ENCODE measurements at places on chromosomes 3 and 15.
A peak's percentile ranks its signal among the peaks of the same experiment; 100 is the strongest.

GRCh38 chr15:73677146-73677607 lies 7.0 kb upstream of the CD276 start:
- DNase-seq, result peak; percentile 77

GRCh38 chr3:180694321-180694720 lies 15.0 kb upstream of the CCDC39 start:
- no peak for DNase-seq

- DNase-seq, result peak; percentile 64
Observed at GRCh38 chr15:98823012-98823458, 174.7 kb downstream of the IGF1R start.

- no peak for DNase-seq
Observed at GRCh38 chr3:127699416-127700300, 26.9 kb downstream of the ABTB1 start.

- DNase-seq, result peak; percentile 88
Observed at GRCh38 chr3:151439652-151440125, 21.2 kb downstream of the IGSF10 start.

GRCh38 chr15:28886431-28887338 lies 911 bp downstream of the APBA2 start:
- DNase-seq, result no peak

GRCh38 chr3:188421151-188421821 lies 267.3 kb downstream of the LPP start:
- peak; percentile 80 for DNase-seq

DNA sequence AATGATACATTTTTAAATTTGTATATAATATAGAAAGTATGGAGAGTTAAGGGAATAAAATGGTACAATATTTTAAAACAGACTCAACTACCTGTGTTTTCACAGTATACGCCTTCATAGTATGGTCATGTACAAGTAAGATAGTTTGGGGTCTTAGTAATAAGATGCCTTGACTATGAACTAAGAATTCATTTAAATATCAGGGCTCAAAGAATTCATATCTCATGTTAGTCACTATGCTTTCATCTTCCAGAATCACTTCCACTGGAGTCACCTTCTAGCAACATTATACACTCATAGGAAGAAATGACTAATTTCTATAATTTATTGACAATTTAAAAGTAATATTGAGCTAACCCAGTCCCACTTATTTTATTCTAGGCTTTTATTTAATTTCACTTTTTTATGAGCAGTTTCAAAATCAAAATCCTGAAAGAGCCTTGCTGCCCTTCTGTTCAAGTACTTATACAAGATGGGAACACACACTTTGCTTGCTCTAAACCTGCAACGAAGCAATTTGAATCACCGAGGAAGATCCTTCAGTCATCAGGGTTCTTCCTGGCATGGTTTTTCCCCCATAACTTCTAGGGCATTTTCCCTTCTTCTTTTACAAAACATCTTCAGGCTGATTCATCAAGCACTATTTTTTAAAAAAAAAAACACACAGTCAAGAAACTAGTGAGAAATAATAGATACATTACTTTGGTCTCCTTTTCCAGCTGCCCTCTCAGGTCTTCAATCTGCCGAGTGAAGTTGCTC lies 94.1 kb downstream of the MYH15 start:
- DNase-seq, result no peak

- DNase-seq, result peak; percentile 36
Observed at GRCh38 chr15:64630396-64631107, 144.8 kb downstream of the RBPMS2 start.

- DNase-seq, result no peak
Observed at GRCh38 chr15:75606711-75607699, 18.5 kb downstream of the SNUPN start.

GRCh38 chr3:64631951-64632350 lies 55.8 kb downstream of the ADAMTS9 start:
- DNase-seq, result no peak

GRCh38 chr3:184742676-184743135 lies 30.8 kb upstream of the MAGEF1 start:
- DNase-seq, result no peak

DNA sequence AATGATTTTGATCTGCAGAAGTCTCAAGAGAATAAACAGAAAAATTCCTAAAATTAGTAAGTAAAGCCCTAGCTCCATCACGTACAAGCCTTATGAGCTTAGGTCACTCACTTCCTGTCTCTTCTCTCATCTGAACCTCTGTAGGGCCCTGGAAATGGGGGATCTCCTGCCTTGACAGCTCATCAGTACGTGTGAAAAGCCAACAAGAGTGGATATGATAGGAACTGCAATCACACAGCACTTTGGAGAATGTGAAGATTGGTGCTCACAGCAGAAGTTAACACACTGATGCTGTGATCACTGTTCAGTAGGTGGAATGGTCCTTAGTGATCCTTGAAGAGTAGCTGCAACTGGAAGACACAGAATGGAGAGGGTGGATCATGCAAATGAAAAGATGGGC lies 27.8 kb upstream of the ALDH1L1 start:
- DNase-seq, result no peak

GRCh38 chr3:88189361-88189810 lies 39.6 kb downstream of the C3orf38 start:
- DNase-seq, result no peak

GRCh38 chr15:89436560-89437311 lies 59.6 kb downstream of the RHCG start:
- no peak for DNase-seq

GRCh38 chr3:94869059-94869547 lies 806.2 kb downstream of the NSUN3 start:
- no peak for DNase-seq

GRCh38 chr3:127803619-127804018 lies 18.7 kb downstream of the MGLL start:
- DNase-seq, result peak; percentile 85

DNA sequence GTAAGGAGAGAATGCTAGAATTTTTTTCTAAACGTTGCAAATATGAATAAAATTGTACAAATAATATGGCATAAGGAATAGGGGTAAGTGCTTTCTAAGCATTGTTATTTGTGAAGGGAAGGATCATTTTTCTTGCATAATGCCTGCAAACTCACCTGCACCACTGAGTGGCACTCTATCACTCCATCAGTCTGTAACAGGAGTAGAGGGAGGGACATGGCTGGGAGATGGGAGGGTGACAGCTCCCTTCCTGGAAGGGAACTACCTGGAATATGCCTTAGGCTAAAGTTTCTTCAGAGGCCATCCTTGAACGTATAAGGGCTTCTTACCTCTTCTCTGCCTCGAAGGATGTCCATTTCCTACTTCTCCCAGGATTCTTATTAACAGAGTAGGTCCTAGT lies 3.0 kb downstream of the NAALADL2 start:
- no peak for DNase-seq

DNA sequence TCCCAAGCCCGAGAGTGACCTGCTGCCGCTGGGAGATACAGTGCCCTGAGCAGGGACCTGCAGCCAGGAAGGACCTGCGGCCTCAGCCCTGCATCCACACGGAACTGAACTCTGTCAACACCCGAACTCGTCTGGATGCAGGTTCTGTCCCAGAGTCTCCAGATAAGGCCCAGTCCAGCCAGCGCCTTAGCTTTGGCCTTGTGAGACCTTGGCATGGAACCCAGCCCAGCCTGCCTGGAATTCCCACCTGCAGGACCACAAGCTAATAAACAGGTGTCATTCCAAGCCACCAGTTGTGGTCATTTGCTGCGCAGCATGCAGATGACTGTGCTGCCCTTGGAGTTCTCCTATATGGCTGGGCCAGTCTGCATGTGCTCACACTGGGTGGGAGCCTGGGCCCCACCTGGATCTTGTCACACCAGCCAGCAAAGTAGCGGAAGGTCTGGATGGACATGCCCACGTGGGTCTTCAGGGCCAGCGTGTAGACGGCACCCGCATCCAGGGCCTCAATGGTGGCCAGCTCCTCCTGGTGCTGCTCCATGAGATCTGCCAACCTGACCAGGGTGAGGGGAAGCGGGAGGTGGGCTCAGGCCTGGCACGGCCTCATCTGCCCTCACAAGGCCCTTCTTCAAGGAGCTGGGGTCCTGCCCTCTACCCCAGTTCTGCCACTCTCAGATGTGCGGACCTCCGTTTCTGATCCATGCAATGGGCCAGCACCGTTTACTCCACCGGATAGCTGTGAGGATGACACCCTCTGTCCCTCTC lies 47.2 kb upstream of the SLC41A3 start:
- no peak for DNase-seq

DNA sequence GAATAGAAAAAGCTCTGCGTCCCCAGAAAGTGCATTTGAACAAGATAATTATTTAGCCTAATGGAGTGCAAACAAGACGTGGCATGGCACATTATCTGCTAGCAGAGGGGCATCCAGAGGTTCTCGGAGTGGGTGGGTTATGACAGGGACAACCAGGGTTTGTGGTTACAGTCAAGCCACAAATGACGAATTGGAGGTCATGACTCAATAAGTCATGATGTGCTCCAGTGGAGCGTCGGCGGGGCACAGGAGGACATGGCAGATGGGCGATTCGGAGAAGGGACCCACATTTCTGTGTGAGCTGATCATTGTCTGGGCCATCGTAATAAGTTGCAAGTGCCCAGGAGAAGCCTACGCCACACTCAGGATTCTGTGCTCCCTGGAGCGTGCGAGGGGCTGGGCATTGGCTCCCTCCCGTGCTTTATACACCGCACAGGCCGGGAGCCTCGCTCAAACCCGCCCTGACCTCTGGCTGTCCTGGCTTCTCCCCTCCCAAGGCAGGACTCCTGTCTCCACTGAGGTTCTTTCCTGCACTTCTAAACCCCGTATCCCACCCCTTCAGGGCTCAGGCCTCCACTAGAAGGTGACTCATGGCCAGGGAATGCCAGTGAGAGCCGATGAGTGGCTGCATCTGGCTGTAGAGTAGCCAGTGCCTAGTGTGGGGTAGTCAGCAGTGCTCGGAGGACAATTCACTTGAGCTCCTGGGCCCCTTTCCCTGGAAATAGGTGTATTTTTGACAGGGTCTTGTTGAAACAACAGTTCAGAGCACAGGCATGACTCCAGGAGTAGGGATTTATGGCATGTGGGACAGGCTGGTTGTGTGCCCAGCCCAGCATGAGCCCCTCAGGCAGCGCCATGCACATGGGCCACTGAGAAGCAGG lies 67.4 kb downstream of the GRIP2 start:
- DNase-seq, result peak; percentile 85

DNA sequence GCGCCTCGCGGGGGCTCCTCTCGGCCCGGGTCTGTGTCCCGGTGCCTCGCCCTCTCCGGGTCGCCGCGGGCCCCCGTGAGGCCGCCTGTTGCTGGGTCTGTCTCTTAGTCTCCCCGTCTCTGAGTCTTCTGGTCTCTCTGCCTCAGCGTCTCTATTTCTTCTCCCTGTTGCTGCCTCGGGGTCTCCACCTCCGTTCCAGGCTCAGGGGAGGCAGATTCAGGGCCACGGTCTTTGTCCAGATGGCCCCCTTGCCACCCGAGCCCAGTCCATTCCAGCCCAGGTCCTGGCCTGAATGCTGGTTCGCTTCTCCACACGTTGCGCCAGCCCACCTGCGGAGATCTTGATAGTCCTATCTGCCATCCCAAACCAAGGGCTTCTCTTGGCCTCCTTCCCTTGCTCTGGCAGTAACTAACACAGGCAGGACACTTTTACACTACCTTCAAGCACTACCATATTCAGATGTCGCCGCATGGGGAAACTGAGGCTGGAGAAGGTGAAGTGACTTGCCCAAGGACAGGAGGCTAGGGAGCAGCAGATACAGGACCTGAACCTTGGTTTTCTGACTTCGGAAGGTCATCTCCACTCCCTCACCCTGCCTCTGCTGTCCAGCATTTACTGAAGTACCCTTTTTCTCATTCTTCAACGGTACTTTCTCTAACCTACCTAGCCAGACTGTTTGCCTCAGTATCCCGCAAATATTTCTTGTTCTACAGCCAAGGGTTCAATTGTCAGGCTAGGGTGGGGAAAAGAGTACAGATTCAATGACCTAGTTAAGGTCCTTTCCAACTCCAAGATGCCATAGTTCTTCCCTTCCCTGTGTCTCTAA lies 616 bp upstream of the IGDCC4 start:
- DNase-seq, result no peak

DNA sequence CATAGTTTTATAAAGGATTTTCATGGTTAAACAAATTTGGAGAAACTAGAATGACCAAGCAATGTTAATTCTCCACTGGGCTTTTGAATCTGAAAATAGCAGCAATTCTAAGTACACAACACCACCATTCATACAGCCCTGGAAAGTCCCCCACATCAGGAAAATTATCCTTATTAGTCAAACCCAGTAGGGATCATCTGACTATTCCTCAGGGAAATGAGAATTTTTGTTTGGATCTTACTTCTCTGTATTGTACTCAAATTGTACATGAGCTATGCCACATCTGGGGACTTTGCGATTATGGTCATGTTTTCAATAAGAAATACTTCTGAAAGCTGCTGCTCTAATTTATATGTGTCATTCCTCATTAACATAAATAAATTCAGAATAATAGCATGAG lies 46.0 kb downstream of the RARB start:
- DNase-seq, result no peak

- no peak for DNase-seq
Observed at GRCh38 chr3:182118066-182118465, 406.3 kb downstream of the SOX2 start.

DNA sequence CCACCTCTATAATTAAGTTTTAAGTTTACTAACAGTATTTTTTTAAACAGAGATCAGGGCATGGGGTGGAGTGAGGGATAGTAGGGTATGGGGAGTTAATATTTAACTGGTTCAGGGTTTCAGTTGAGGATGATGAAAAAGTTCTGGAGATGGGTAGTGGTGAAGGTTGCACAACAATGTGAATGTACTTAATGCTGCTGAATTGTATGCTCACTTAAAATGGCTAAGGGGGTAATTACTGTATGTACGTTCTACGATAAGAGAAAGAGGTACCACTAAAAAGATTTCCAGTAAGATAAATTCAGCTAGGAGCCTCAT lies 101.4 kb downstream of the TNIK start:
- no peak for DNase-seq

- DNase-seq, result no peak
Observed at GRCh38 chr3:129749692-129750091, 143.2 kb upstream of the PLXND1 start.

DNA sequence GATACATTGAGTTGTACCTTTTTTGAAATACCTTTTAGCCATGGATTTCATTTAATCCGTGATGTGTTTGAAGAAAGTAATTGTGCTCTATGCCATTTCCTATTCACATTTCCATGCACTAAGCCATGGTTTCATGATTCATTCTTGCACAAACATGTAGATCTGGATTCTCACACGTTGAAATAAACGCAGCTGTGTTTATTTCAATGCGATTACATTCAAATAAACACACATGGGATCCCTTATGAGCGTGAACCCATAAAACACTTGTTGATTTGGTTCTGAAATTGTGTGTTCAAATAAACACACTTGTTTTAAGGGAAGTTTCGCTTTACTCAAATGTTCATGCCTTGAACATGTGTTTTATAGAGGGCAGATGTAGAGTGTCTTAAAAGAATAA lies 39.2 kb downstream of the BBX start:
- DNase-seq, result no peak

Data from fibroblast of pulmonary artery (primary cell).